ENCODE measurements at places on chromosomes 5 and 9.
A peak's percentile ranks its signal among the peaks of the same experiment; 100 is the strongest.

GRCh38 chr5:57360871-57361270 is 121.7 kb downstream of the ACTBL2 start:
- H3K4me1 ChIP-seq: no peaks in the 10 kb centered on the region
- no peaks in the 10 kb centered on the region for H3K27me3 ChIP-seq
- no peak overlapping the region for H3K4me3 ChIP-seq
- no peaks in the 10 kb centered on the region for H3K36me3 ChIP-seq
- no peak overlapping the region for H3K27ac ChIP-seq
- no peak for DNase-seq

GRCh38 chr9:138003485-138004190 is 126.1 kb downstream of the CACNA1B start:
- no peak overlapping the region for H3K27ac ChIP-seq
- no peaks in the 10 kb centered on the region for H3K4me1 ChIP-seq
- H3K27me3 ChIP-seq: peaks cover 5% of the 10 kb centered on the region
- no peak for DNase-seq
- H3K36me3 ChIP-seq: no peaks in the 10 kb centered on the region

- no peak for DNase-seq
- H3K27ac ChIP-seq: no peak overlapping the region
- no peaks in the 10 kb centered on the region for H3K36me3 ChIP-seq
- H3K4me3 ChIP-seq: no peak overlapping the region
- no peaks in the 10 kb centered on the region for H3K27me3 ChIP-seq
Measured at GRCh38 chr5:45038366-45038987, 229.7 kb downstream of the MRPS30 start.

- peaks cover 2% of the 10 kb centered on the region for H3K27me3 ChIP-seq
- no peaks in the 10 kb centered on the region for H3K4me1 ChIP-seq
- DNase-seq: no peak
- no peak overlapping the region for H3K4me3 ChIP-seq
- no peaks in the 10 kb centered on the region for H3K36me3 ChIP-seq
- no peak overlapping the region for H3K27ac ChIP-seq
Measured at GRCh38 chr9:13970018-13970417, 343.9 kb downstream of the NFIB start.

- H3K4me3 ChIP-seq: no peak overlapping the region
- no peaks in the 10 kb centered on the region for H3K36me3 ChIP-seq
- peaks cover 5% of the 10 kb centered on the region for H3K27me3 ChIP-seq
- H3K4me1 ChIP-seq: no peaks in the 10 kb centered on the region
- H3K27ac ChIP-seq: no peak overlapping the region
Measured at GRCh38 chr9:114319147-114319546, 3.8 kb upstream of the ORM1 start.

DNA sequence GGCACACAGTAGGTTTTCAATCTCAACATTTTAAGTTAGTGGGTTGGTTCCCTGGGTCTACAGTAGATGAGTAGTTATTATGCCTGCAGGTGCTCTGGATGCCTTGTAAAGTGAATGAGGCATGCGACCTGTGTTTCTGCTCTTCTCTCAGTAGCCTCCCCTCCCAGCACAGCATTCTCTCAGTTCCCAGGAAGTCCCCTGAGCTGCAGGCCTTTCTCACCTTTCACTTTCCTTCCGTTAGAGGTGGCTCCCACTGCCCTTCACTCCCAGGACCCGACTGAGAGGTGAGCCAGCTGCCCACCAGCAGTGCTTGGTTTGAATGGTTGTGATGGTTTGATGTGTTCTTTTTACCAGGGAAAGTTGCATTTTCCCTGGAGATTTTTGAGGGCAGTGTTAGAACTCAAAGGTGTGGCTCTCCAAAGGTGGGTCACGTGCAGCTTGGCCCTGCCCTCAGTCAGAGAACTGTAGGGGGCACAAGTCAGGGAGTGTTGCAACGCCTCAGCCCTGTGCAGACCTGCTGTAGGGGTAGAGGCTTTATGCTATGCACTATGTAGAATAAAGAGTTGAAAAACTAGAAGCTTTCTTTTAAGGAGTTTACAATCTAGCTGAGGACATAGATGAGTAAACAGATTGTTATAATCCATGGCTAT is 173.8 kb downstream of the NTRK2 start:
- H3K27ac ChIP-seq: no peak overlapping the region
- no peaks in the 10 kb centered on the region for H3K36me3 ChIP-seq
- H3K27me3 ChIP-seq: peaks cover 2% of the 10 kb centered on the region
- DNase-seq: no peak
- no peaks in the 10 kb centered on the region for H3K4me1 ChIP-seq
- no peak overlapping the region for H3K4me3 ChIP-seq

GRCh38 chr5:43304525-43304924 is 8.7 kb downstream of the HMGCS1 start:
- H3K4me1 ChIP-seq: peaks cover 22% of the 10 kb centered on the region
- no peaks in the 10 kb centered on the region for H3K27me3 ChIP-seq
- DNase-seq: peak; percentile 27
- peak overlapping the region; percentile 23 for H3K27ac ChIP-seq

DNA sequence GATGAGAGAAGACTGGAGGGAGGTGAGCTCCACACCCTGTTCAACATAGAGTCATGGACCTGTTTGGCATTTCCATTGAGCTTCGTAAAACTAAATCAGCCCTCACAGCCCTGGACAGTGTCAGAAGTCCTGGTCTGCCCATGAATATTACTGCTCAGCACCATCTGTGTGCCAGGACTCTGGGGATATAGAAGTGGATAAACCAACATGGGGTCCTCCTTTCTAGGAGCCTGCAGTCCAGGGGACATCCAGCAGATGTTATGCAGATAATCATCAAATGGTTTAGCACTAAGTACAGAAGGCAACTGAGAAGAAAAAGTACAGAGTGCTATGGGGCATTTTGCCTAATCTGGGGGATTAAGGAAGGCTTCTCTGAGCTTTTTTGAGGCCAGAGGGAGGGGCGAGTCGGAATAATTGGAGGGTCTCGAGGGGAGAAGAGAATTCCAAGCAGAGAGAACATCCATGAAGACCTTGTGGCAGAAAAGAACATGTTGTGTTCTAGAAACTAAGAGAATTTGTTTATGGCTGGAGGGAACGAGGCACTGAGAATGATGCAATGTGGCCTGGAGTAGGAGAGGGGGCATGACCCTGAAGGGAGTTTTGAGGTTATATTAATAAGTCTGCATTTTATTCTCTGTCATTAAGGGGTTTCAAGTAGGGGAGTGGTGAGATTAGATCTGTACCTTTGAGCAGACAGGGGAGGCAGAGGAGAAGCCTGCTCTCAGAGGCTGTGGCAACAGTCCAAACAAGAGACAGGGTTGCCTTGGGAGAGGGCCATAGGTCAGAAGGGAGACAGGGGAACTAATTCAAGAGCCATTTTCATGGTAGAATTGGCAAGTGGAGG is 63.5 kb upstream of the SLC2A8 start:
- no peak overlapping the region for H3K4me3 ChIP-seq
- H3K4me1 ChIP-seq: no peaks in the 10 kb centered on the region
- peaks cover 9% of the 10 kb centered on the region for H3K27me3 ChIP-seq

GRCh38 chr9:101162231-101162630 is 133.7 kb downstream of the PLPPR1 start:
- no peak for DNase-seq
- no peak overlapping the region for H3K4me3 ChIP-seq
- H3K27ac ChIP-seq: no peak overlapping the region

- H3K4me3 ChIP-seq: no peak overlapping the region
- H3K27me3 ChIP-seq: no peaks in the 10 kb centered on the region
- H3K4me1 ChIP-seq: no peaks in the 10 kb centered on the region
- DNase-seq: no peak
Measured at GRCh38 chr5:24385617-24386016, 259.2 kb downstream of the CDH10 start.

- DNase-seq: no peak
- H3K27ac ChIP-seq: no peak overlapping the region
- peaks cover 9% of the 10 kb centered on the region for H3K4me1 ChIP-seq
- peaks cover 6% of the 10 kb centered on the region for H3K36me3 ChIP-seq
Measured at GRCh38 chr9:33375841-33376321, 26.5 kb downstream of the AQP7 start.

DNA sequence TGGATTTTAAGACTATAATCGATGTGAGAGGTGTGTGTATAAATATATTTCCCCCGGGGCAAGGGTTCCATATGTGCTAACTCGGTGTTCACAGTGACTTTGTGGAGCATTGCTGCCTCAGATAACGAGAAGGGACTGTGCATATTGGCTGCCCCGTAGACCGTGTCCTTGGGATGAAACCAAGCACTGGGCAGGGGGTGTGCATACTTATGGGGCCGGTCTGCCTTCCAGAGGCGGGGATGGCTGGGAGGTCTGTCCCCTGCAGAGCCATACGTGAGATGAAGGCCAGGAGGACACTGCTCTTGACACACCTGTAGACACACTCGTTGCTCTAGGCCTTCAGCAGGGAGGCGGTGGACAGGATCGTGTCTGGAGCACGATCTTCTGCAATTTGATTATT is 56.0 kb upstream of the ZNF354A start:
- H3K27me3 ChIP-seq: peaks cover 3% of the 10 kb centered on the region
- no peak overlapping the region for H3K4me3 ChIP-seq
- DNase-seq: no peak
